ENCODE measurements at places on chromosomes 3 and 15. TPM values are rescaled to one million over a fixed set of nuclear protein-coding genes. Genes with fewer than 3 reads are reported as not detected.

The GORASP1 gene
- 38.8 TPM for total RNA-seq

The MASP1 gene
- not detected for total RNA-seq

The CKMT1A gene
- total RNA-seq = 21.6 TPM

The REC114 gene
- not detected for total RNA-seq

The MOBP gene
- not detected for total RNA-seq

The CCDC191 gene
- total RNA-seq = 4.1 TPM

The ADCY5 gene
- 0.49 TPM for total RNA-seq

The FOXB1 gene
- total RNA-seq = not detected

The P2RY12 gene
- total RNA-seq = not detected

The MCF2L2 gene
- 1.5 TPM for total RNA-seq

GRCh38 chr3:11643201-11643603 lies 513 bp downstream of the VGLL4 start:
- peak; percentile 12 for DNase-seq

DNA sequence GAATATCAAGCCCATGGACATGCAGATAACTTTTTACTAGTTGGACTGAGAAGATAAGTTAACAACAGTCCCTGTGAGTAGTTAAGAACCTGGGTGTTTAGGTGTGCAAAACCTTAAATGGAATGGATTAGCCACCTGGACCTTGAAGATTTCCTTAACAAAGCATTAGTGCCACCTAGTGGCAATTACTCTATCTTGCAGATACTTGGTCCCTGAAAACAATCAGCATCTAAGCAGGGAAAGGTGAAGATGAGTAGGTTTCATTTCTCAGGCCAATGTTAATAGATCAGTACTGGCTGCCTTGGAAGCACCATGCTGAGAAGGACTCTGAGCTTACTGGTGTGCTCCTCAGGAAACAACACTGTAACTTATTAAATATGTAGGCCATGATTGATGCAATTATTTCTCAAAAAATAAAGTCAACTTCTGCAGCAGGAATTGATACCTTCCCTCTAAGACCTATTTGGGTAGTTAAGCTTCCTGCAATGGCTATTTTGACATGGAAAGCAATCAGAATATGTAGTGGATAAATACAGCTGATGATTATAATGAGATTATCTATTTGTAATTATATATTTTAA lies 329.4 kb downstream of the TBC1D5 start:
- DNase-seq = peak; percentile 56

- peak; percentile 51 for DNase-seq
These were observed 19.0 kb upstream of the PRICKLE2 start for GRCh38 chr3:64244011-64244942.

DNA sequence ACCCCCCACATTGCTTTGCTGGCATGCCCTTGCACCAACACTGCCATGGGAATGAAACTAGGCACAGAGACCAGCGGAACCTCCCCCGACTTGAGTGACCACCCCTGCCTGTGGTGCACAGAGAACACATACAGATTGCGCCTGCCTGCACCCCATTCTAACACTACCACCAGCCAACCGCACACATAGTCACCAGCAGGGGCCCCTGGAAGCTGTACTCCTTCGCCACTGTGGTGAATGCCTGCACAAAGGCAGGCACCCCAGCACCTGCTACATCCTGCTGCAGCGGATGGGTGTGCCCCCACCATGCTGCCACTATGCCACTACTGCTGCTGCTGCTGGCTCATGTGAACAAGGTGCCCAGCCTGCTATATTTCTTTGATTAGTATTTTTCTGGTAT lies 27.4 kb upstream of the DNAAF4 start:
- no peak for DNase-seq

DNA sequence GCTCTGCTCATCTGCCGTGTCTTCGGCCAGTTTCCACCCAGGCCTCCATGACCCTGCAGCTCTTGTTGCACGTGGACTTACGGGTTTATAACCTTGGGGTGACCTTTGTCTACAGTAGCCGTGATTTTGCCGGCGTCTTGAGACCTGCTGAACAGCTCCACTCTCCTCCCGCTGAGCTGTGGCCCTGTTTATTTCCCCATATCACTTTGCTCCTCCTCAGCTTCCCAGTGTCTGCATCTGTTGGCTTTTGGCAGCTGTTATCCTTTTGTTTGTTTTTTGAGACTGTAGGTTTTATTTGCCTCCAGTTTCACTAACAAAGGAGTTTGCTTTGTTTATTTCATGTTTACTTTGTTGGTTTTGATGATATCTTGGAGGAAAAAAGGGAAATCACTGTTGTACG lies 29.3 kb upstream of the SLC28A1 start:
- no peak for DNase-seq

- no peak for DNase-seq
These were observed 42.1 kb downstream of the IQCH start for GRCh38 chr15:67296684-67297083.

DNA sequence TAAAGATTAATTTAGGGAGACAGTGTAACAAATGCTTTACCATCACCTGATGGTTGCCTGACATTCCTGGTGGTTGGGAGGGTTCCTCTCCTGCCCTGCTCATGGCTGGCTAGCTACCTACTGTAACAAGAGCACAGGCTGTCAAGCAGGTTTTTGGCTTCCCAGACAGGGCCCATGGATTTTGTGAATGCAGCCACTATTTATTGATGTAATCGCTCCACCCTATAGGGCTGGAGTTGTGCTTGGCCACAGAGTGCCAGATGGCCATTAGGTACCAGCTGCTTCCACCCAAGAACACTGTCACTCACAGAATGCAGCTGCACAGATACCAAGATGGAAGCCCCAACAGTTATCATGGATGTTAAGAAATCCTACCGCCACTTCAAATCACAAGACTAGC lies 31.0 kb upstream of the KLHL25 start:
- no peak for DNase-seq

DNA sequence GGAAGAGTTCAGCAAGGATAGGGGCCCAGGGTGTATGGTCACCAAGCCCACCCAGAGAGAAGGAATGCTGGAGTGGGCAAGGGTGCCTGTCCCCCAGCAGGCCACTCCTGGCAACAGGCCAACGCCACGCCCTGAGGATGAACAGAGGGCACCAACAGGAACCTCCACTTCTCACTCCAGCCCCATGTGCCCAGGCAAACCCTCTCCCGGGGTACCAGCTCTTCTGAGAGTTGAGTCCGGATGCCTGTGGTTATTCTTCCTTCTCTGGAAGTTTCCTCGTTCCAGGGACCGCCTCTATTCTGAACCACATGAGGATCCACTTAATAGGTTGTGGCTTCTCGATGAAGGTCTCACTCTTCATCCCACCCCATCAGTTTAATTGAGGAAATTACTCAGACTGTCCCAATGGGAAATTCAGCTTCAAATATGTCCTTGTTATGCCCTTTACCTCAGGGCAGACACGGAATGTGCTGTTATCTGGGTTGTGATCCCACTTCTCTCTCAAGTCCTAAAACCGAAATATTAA lies 114.3 kb downstream of the LIPC start:
- no peak for DNase-seq

DNA sequence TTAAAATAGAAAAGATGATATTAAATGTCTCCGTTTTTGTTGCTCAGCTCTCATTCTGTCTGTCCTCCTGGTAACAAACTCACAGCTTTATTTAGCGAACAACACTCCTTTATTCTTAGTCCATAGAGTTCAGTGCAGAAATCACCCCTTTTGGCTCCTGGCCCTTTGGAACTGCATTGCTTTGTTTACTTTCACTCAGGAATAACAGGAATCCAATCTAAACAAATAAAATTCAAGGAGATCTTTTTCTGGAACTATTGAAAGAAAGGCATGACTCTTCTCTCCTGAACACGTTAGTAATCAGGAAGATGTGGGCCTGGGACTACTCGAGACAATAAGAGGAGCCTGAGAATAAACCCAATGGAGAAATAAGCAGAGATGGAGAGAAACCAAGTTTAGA lies 409.2 kb downstream of the DIPK2A start:
- no peak for DNase-seq

DNA sequence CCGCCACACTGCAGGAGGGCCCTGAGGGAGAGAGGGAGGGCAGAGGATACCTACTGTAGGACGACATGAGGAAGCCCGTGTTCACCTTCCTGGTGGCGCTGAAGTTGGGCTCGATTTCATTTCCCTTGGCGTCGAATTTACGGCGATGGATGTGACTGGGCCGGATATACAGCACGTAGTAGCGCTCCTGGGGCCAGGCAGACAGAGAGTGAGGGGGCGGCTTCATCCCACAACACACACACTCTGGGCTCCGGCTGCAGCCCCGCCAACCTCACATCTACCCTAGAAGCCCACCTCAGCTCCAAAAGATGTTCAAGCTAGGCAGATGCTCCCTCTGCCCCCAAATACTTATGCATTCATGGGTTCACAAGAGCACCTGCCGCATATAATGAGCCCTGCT lies 4.5 kb downstream of the ARPIN start:
- no peak for DNase-seq

GRCh38 chr3:14143271-14144225 lies 18.7 kb downstream of the TMEM43 start:
- no peak for DNase-seq

DNA sequence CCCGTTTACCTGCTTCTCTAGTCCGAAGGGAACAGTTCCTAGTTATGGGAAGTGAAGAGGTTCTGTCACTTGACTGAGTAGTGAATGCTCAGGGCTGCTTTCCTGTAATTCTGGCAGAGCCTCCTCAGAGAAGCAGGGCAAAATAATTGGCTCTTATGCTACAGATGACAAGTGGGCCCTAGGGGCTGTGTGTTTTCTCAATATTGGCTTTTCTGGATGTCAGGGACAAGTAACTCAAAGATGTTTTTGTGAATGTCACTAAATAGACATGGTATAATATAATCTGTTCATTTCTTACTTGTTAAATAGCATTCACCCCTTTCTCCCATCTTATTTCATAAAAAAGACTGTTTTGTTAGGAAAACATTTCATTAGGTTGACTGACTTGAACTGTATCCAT lies 40.1 kb downstream of the SGO1 start:
- no peak for DNase-seq
